ENCODE measurements at places on chromosomes 3 and 15. TPM values are rescaled to one million over a fixed set of nuclear protein-coding genes. Genes with fewer than 3 reads are reported as not detected.

Gene ACAN
- total RNA-seq: 0.41 TPM

Gene NIT2
- total RNA-seq: 8.6 TPM

Gene TM6SF1
- 27.7 TPM for total RNA-seq

Gene CPN2
- not detected for total RNA-seq

Gene C2CD4A
- under 0.01 TPM for total RNA-seq

Gene GOLGA8K
- total RNA-seq: 0.41 TPM

Gene AADACL2
- total RNA-seq: not detected

Gene ATP8B4
- total RNA-seq: 6.9 TPM

Gene ITIH3
- total RNA-seq: not detected

Gene RYR3
- total RNA-seq: 21.2 TPM

Gene THRB
- total RNA-seq: 42.4 TPM

Gene CNTN3
- 50.1 TPM for total RNA-seq

Gene GPR27
- 43.6 TPM for total RNA-seq

Gene TRIM42
- not detected for total RNA-seq

Gene EIF5A2
- total RNA-seq: 7.7 TPM

Gene ACTC1
- 0.41 TPM for total RNA-seq

Gene EIF4A2
- total RNA-seq: 1,507 TPM

Gene CCDC12
- total RNA-seq: 25.3 TPM

Gene GPR156
- 2.0 TPM for total RNA-seq

Gene MANF
- total RNA-seq: 33.8 TPM

Gene SIDT1
- total RNA-seq: 8.2 TPM

Gene NRROS
- total RNA-seq: 0.82 TPM

Gene CYP8B1
- not detected for total RNA-seq

Gene CCR9
- 0.41 TPM for total RNA-seq

Gene COLQ
- total RNA-seq: 1.6 TPM

Gene RETNLB
- total RNA-seq: not detected

Gene TFDP2
- 42.0 TPM for total RNA-seq

Gene GOLGA8Q
- not detected for total RNA-seq

Gene ACSBG1
- 2.9 TPM for total RNA-seq

Gene FBXW12
- total RNA-seq: 1.6 TPM

Gene ARHGEF26
- total RNA-seq: 4.1 TPM

Gene LAMB2
- total RNA-seq: 30.2 TPM

Gene NLGN1
- total RNA-seq: 59.1 TPM

Gene GOLGA8T
- not detected for total RNA-seq

Gene ADCY5
- total RNA-seq: 29.8 TPM

Measured in frontal cortex (tissue), 4 donors.